Amniotic stem cell (primary cell): ENCODE measurements at places on chromosomes 13 and 19.

DNA sequence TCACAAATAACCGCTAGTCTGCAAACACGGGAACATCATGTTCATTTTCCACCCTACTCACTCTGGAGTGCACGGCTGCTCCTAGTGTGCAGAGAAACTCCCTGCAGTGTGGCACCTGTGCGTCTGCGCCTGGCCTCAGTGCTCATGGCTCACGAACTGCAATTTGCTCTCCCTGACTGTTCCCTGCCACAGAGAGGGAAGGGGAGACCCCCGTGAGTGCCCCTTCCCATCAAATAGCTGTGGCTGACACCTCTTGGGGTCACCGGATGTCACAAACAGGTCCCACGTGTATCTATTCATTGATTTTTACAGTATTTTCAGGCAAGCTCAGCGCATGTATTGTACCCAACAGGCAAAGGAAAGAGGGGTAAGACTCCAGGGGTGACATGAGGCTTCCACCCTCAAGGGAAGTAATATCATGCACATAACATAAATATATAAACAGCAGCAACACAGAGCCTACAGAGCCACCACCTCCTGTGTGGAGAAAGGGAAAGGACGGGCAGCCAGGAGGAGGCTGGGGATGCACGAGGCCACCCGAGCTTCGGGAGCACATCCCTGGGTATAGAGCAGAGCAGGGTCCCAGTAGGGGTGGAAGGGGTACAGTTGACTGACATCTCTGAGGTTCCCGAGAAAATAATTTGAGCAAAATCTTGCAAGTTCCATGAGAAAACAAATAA lies 140.3 kb upstream of the SOX1 start:
- no peak for DNase-seq

DNA sequence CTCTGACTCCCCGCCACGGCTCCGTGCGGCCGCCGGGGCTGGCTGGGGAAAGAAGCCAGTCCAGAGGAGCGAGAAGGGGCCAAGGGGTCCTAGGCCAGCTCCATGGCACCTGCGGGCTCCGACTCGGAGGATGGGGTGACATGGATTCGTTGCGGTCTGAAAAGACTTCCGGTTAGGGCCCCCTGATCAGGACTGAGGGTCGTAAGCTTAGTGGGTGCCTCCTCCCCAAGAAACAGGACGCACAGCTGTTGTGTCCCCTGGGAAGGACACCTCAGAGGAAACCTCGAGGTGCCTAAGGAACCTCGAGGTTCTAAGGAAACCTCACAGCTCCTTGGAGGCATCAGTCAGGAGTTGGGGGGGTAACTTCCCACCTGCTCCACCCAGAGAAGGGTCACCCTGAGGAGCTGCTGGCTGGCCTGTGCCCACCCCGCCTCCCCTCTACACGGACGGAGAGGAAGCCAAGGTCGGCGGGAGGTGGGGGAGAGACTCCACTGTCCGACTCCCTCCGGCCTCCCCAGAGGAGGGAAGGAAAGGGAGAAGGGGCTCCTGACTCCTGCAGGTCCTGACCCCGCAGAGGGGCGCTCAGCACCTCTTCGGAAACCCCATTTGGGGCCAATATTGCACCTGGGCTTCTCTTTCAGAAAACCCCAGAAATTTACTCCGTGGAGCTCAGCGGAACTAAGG lies 855 bp downstream of the ATP12A start:
- DNase-seq: no peak

- DNase-seq: no peak
Measured at GRCh38 chr13:81080911-81081454, 740.1 kb upstream of the SPRY2 start.

DNA sequence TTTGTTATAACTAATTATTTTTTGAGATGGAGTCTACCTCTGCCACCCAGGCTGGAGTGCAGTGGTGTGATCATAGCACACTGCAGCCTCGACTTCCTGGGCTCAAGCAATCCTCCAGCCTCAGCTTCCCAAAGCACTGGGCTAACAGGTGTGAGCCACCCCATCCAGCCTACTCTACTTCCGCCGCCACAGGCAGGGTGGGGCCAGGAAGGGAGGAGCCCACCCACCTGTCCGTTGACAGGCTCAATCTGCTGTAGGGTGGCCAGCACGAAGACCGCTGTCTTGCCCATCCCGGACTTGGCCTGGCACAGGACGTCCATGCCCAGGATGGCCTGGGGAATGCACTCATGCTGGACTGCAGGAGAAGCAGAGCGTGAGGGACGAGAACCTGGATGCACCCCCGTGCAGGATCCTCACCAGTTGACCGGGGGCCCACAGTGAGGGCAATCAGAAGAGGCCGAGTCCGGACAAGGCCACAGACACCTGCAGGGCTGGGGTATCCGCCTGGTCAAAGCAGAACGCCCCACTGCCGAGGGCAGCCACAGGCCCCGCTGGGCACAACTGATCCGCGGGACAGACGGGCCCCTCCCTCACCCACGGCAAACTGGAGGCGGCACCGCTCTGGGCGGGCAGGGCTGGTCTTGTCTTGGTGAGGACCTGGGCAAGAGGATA lies 6.7 kb downstream of the DDX39A start:
- no peak for DNase-seq

- no peak for DNase-seq
Measured at GRCh38 chr13:86051134-86052103, 252.2 kb upstream of the SLITRK6 start.

DNA sequence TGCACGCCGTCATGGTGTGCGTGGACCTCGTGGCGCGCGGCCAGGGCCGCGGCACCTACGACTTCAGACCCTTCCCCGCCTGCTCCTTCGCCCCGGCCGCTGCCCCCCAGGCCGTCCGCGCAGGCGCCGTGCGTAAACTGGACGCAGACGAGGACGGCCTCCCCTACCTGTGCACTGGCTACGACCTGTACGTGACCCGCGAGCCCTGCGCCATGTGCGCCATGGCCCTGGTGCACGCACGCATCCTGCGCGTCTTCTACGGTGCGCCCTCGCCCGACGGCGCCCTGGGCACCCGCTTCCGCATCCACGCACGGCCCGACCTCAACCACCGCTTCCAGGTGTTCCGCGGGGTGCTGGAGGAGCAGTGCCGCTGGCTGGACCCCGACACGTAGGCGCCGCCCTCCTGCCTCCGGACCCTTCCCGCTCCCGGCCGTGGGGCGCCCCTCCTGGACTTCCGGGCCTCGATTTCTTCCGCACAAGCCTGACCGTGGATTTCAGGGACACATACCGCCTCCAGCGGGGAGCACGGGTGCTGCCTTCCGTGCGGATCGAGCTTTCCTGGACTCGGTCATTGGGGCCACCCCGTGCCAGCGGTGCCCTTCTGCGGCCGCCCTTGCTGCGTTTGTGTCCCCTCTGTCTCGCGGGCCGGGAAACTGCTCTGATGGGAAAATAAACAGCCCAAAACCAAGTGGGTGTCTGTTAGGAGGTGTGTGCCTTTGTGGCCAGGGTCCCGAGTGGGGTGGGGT lies 7.7 kb downstream of the ADAT3 start:
- DNase-seq: no peak

- no peak for DNase-seq
Measured at GRCh38 chr13:105634059-105634458, 901.4 kb downstream of the EFNB2 start.

DNA sequence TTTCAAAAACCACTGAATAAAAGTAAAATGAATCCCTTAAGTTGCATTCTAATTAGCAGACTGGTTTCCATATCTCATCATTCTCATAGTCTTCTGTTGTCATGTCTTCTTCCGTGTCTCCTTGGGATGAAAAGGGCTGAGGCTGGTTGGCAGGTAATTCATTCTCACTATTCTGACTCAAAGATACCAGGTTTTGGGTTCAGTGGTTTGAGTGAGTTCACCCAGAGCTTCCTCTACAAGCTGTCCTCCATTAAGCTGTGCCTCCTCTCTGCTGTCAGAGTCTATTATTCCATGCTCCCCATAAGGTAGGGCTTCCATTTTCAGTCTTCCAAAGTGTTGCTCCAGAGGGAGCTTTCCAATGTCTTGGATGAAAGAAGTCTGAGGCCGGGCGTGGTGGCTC lies 68.3 kb downstream of the FNDC3A start:
- DNase-seq: no peak

GRCh38 chr19:13460045-13460444 lies 46.2 kb downstream of the CACNA1A start:
- DNase-seq: no peak

- DNase-seq: no peak
Measured at GRCh38 chr13:79647533-79647932, 166.6 kb downstream of the NDFIP2 start.
